CD8-positive, alpha-beta T cell (primary cell): ENCODE measurements at places on chromosomes 2 and 18. TPM values are rescaled to one million over a fixed set of nuclear protein-coding genes. Genes with fewer than 3 reads are reported as not detected.

Gene DCDC2C
- not detected for total RNA-seq

Gene CYP26B1
- total RNA-seq: not detected

DNA sequence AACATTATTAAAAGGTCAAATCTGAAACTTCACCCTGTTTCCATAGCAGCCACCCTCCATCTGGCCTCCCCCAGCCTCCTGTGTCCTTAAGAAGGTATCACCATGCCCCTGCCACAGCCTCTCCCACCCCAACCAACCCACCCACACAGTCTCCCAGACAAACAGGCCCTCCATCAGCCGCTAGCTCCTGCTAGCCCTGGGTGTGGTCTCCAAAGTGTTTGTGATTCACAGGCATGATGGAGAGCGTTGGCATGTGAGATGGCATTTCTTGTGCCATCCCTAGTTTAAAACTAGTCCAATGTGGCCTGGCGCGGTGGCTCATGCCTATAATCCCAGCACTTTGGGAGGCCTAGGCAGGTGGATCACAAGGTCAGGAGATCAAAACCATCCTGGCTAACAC is 44.9 kb upstream of the GPR45 start:
- no peak for DNase-seq

- peak; percentile 26 for DNase-seq
Measured at GRCh38 chr2:24107-24506, 22.2 kb downstream of the FAM110C start.

DNA sequence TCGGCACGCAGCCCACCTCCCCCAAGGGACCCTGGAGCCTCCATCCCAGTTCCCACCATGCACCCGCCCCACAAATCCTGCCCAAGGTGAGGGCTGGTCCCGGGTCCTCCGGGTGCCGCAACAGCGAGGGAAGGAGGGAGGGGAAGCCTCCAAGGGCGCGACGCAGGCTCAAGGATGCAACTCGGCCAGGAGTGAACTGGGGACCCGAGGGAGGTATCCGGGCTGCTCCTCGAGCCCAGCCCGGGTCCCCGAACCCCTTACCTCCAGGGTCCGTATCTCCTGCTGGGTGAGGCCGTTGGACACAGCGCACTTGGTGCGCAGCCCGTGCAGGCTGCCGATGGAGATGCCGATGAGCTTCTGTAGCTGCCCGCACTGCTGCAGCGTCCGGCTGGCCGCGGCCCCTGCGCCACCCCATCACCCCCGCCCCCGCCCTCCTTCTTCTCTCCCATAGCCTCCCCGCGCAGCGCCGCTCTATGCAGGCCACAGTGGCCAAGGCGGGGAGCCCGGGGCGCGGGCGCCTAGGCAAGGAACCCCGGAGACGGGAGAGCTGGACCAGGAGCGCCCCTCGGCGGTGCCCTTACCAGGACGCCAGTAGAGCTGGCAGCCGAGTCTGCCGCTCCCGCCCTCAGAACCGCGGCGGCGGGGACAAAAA is 124.1 kb downstream of the ANKRD30BL start:
- no peak for DNase-seq

- DNase-seq: no peak
Measured at GRCh38 chr18:22200611-22201225, 31.3 kb downstream of the GATA6 start.

DNA sequence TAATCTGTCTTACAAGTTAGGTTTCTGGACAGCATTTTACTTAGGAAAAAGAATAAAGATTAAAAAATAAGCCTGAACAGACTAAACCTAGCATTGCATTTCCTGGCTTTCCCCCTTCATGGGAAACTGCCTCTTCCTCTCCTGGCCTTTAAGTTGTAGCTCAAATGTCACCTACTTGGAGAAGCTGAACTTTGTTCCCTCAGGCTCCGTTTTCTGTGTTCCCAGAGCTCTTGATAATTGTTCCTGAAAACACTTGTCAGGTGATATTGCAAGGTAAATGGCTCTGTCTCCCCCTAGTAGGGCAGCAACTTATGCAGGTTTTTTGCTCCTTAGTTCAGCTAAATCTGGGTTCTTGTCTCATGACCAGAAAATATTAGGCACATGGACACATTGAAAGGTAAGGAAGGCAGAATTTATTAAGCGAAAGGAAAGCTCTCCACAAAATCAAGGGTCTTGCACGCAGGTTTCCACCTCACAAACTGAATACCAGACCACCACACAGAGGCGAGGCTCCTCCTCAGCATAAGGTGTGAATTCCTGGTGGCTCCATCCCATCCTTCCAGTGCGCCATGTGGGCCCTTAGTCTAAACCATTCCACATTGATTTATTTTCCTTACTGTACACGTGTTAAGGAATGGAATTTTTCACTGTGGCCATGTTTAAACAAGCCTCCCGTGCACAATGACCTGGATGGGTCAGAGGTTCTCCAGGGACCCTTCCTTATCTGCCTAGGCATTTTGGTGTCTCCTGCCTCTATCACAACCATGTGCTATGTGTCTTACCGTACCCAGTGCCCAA is 229.3 kb downstream of the HNMT start:
- no peak for DNase-seq

DNA sequence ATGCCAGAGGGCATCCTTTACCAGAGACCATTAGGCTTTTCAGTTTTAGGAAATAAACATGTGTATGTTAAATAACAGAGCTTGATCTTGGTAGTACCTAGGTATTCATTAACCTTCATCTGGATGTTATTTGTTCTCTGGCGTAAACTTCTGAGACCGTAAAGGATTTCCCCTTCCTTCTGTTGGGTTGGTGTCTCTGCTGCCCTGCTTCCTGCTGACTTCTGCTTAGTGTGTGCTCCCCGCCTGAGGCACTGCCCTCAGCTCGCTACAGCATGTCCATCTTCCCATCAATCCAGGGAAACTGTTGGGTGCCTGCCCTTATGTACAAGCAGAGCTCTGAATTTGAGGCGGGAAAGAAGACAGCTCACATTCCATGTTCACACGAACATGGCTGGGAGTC is 177.9 kb downstream of the TPGS2 start:
- DNase-seq: no peak

- DNase-seq: peak; percentile 13
Measured at GRCh38 chr2:201248288-201248844, 12.0 kb upstream of the CASP8 start.

DNA sequence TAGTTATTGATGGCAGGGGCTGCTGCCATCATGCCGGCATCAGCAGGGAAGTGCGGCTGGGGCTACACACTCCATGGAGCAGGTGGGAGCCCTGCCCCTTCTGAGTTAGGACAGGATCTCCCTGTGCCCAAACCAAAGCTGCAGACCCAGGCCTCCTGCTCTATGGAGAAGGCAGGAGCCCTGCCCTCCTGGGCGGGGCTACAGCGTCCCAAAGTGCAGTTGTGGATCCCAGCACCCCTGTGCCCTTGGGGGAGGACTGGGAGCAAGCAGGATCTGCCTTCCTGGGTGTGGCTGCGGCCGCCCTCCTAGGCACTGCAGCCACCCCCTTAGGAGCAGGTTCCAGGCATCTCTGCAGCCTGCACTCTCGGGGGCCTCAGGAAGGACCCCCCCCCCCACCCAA is 1392.4 kb upstream of the SLC39A10 start:
- DNase-seq: no peak

GRCh38 chr2:199659207-199659606 is 191.8 kb downstream of the FTCDNL1 start:
- DNase-seq: no peak

- no peak for DNase-seq
Measured at GRCh38 chr2:38375696-38376345, 1.3 kb downstream of the ATL2 start.

Gene KLHL41
- not detected for total RNA-seq

DNA sequence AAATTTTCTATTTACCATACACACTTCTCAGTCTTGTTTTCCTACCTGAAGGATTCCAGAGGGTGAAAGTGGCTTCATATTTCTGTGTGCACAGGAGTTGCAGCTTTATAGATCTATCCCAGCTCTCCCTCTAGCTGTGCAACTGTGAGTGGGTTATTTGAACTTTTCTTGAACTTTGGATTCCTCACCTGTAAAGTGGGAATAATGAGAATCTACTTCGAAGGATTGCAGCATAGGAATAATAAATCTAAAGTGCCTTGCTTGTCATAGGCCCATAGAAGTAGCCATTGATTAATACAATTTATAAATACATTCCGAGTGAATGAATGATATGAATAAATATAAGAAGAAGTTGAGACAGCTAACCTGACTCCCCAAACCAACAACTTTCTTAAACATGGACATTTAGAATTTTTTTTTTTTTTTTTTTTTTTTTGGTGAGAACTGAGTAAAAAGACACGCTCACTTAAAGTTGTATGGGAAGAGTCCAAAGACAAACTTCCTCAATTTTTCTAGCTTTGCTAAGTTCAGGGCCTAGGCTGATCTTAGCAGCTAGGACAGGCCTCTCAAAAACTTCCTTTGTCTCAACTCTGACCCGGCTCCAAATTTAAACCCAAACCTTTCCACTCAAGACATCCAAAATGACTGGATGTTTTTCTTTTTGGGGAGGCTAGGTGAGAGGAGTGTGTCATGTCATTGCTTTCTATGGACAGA is 203.3 kb upstream of the FBXO11 start:
- no peak for DNase-seq

DNA sequence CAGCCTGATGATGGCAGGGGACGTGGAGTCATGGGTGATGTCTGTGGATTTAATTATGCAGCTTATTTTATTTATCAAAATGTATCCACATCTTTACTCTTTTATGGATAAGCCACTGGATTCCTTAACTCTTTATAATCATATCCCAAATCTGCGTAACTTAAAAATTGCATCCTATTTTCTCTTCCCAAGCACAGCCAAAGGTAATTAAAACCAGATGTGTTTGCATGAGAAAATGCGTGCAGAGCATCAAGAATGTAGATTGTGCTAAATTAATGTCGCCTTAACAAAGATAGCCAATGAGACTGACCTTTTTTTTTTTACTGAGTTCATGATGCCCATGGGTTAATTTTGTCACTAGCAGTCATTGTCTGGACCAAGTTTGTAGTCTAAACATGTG is 10.0 kb downstream of the SH3RF3 start:
- no peak for DNase-seq

- DNase-seq: peak; percentile 20
Measured at GRCh38 chr18:75173125-75173432, 35.9 kb downstream of the PTGR3 start.

DNA sequence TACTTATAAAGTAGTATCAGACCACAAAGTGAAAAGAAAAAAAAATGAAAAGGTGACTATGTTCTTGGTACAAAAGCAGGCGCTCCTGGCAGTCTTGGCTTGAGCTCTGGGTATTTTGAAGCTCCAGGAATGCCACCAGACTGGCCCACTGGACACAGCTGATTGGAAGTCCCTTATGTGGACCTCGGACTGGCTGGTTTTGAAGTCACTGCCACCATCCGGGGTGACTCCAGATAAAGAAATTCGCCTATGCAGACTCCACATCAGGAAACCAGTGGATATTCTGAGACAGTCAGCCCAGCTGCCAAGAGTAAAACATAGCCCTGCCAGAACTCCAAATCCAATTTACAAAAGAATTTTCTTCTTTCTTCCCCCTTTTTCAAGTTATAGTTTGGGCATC is 28.0 kb downstream of the ACKR3 start:
- no peak for DNase-seq

GRCh38 chr18:33959609-33960008 is 265.1 kb downstream of the NOL4 start:
- no peak for DNase-seq
